ENCODE measurements at places on chromosomes 16 and 17.
A peak's percentile ranks its signal among the peaks of the same experiment; 100 is the strongest.

GRCh38 chr17:64155751-64156544 is 26.0 kb upstream of the ERN1 start:
- DNase-seq, result no peak

GRCh38 chr16:88662222-88662842 is 559 bp downstream of the MVD start:
- DNase-seq, result no peak

DNA sequence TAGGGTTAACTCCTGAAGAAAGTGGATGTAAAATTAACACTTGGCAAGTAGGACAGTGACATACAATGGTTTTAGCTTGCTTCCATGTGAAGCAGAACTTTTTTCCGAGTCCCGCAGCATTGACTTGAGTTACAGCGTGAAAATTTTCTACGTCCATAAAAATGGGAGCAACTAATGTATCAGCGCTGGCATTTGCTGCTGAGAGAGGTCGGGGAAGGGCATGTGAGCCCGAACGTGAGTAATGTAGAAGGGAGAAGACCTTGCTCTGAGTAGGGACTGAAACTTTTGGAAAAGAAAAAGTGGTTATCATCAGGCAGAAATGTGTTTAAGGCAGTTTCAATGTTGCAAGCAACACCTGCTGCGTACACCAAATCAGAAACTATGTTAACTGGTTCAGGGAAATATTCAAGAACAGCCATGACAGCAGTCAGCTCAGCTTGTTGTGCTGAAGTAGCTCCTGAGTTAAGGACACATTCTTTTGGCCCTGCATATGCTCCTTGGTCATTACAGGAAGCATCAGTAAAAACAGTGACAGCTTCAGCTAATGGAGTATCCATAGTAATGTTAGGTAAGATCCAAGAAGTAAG is 70.9 kb upstream of the ARL4D start:
- no peak for DNase-seq

GRCh38 chr17:7004398-7005253 is 7.8 kb upstream of the RNASEK start:
- DNase-seq, result peak; percentile 66

DNA sequence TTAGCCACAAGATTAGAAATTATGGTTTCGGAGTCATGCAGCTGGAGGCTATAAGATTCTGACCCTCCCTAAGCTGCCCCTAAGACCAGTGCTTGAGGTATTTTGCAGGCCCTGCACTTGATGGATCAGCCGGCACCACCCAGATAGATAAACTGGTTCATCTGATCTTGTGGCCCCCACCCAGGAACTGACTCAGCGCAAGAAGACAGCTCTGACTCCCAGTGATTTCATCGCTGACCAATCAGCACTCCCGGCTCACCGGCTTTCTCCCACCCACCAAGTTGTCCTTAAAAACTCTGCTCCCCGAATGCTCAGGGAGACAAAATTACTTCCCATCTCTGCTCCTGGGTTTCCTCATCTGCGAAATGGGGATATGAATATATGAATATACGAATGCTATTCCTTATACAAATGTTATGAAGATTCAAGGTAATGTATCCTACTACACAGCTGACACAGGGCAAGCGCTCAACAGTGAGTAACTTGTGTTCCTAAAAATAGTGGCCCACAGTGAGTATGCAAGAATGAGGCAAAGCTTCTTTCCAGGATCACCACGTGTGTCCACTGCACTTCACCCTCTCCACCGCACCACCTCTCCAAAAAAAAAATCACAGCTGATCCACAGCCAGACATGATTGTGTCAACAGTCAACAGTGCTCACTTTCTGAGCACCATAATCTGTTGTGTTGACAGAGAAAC is 33.3 kb upstream of the C16orf82 start:
- no peak for DNase-seq

DNA sequence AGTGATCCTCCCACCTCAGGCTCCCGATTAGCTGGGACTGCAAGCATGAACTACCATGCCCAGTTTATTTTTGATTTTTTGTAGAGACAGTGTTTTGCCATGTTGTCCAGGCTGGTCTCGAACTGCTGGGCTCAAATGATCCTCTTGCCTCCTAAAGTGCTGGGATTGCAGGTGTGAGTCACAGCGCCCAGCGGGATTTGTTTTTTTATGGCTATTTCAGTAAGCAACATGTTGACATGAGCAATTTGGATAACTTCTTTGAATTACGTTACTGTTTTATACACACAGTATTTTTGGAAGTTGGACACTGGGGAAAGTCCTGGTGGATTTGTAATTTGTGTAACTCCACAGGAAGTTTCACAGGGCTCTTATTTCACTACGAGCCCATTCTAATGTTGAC is 18.5 kb upstream of the RHOT1 start:
- DNase-seq, result no peak

DNA sequence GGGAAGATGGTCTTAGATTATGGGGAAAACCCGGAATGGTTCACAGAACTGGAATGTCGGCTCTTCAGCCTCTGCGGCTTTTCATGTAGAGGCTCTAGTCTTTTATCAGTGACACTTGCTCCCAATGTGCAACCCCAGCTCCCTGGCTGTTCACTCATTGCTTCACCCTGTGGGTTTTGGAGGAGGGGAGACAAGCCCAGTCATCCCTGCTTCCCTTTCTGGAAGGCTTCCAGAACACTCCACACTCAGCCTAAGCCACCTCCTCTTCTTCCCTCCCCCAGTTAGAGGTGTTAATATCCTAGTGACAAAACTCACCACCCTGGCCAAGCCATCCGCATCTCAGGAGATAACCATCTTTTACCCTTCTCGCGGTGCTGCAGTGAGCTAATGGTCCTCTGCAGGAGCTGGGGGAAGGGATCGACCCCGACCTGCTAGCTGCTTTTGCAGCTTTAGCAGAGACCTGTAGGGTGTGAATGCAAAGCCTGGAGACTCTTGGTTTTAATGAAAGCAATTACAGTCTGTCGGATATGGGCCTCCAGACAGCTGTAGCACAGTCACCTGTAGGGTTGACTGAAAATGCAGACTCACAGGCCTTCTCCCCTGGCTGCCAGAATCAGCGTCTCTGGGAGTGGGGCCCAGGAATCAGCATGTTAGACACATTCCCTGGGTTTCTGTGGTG is 24.3 kb upstream of the LASP1NB start:
- DNase-seq, result peak; percentile 100

DNA sequence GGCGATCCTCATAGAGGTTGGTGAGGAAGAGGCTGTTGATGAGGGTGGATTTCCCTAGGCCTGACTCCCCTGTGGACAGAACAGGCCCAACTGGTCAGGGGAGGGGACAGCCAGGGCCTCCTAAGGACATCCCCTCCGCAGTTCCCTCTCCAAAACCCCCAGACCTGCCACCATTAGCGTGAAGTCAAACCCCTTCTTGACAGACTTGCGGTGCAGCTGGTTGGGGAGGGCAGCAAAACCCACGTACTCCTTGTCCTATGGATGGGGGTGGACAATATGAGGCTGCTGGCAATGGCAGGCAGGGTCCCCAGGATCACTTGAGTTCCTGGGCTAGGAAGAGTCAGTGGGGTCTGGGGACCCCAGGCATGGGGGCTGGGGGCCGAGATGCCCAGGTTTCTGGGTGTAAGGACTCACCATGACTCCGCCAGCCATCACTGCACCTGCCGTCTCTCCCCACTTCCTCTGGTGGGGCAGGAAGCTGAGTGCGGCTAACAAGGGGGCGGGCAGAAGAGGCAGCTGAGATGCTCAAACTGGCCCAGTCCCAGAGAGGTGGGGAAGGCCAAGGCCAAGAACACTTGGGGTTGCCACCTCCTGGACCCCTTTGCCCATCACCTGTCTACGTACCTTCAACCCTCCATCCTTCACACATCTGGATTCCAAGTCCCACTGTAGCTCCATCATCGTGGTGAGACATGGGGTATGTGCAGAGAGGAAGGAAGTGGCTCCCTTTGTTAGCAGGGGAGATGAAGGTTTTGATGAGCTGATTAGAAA is at the start of gene SEPTIN1:
TSS of gene SEPTIN1 (minus strand) at position 451 of the 771 bp plus-strand sequence. CDS start at position 432, 19 bp downstream.
- DNase-seq, result no peak

- DNase-seq, result no peak
These were observed 26.7 kb upstream of the GPATCH8 start for GRCh38 chr17:44529864-44530263.

- no peak for DNase-seq
These were observed 209.2 kb downstream of the FOXL1 start for GRCh38 chr16:86787538-86787937.

- DNase-seq, result no peak
These were observed 1.1 kb upstream of the GNA13 start for GRCh38 chr17:65057531-65058090.

GRCh38 chr17:32960815-32961214 is 30.8 kb upstream of the SPACA3 start:
- DNase-seq, result peak; percentile 32

GRCh38 chr17:63279498-63280230 is 166.4 kb downstream of the CYB561 start:
- DNase-seq, result peak; percentile 87

GRCh38 chr17:17947966-17948365 is 24.2 kb downstream of the TOM1L2 start:
- peak; percentile 64 for DNase-seq

GRCh38 chr17:69523244-69523861 is 108.9 kb downstream of the MAP2K6 start:
- peak; percentile 49 for DNase-seq

GRCh38 chr16:27239906-27240655 is 28.5 kb downstream of the NSMCE1 start:
- DNase-seq, result no peak

GRCh38 chr17:59464246-59464645 is 101.2 kb upstream of the DHX40 start:
- no peak for DNase-seq

DNA sequence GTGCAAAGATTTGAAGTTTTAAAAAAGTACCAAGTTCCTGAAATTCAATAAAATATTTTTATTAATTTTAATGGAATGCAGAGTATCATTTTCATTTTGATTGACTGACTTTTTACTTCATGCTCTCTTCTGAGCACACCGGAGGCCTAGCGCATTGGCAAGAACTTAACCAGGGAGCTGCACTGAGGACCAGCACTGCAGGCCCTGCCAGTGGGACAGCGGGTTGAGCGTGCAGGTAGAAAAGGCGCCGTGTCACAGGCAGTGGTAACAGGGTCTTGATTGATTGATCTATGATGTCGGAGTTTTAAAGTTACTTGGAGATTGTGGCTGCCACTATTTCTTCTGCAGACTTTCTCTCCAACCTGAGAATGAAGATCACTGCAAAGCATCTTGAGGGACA is 43.7 kb downstream of the WDR45B start:
- DNase-seq, result no peak

DNA sequence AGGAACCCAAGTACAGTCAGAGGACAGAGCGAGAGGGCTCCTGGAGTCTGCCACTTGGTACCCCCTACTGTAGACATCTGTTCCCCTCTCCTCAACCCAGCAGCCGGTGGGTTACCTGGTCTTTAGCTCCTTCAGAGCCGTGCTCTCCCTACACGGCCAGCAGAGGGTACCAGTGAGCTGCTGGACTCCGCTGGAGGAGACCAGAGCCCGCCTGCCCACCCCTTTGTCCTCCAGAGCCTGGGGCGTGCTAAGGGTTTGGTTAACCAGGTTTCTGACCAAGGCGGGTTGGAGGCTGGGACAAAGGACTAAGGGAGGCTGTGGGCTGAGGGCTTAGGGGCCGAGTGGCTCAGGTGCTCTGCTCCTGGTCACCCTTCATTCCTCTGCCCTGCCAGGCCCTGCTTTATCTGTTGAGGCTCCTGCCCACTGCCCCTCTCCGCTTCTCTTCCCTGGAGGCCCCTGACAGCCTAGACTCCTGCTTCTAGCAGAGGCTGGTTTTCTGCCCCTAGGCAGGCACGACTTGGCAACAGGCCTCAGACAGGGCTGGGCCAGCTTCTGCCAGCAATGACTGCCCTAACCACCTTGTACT is 2.7 kb upstream of the HSD11B2 start:
- DNase-seq, result peak; percentile 47

GRCh38 chr17:4420692-4421131 is 13.0 kb upstream of the SPNS3 start:
- DNase-seq, result peak; percentile 52

- DNase-seq, result no peak
These were observed 2.5 kb downstream of the KNOP1 start for GRCh38 chr16:19715566-19715965.

DNA sequence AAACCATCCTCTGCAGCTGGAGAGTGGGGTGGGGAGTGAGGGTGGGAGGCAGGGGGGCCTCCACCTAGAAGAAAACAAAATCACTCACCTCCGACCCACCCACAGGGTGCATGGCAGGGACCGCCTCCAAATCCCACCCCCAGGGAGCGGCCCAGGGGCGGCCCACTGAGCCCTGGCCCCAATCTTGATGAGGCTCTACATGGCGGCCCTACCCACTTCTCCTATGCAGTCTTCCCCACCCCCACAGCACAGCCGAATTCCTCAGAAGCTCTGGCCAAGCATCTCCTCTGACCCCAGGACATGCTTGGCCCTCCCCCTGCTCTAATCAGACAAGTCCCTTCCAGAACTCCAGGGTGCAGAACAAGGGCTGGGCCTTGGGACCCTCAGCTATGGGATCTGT is 18.2 kb upstream of the FASN start:
- DNase-seq, result no peak

GRCh38 chr17:1762233-1762900 is 507 bp downstream of the SERPINF1 start:
- DNase-seq, result peak; percentile 37

- DNase-seq, result no peak
These were observed 330.1 kb downstream of the CNTNAP4 start for GRCh38 chr16:76607317-76607716.

DNA sequence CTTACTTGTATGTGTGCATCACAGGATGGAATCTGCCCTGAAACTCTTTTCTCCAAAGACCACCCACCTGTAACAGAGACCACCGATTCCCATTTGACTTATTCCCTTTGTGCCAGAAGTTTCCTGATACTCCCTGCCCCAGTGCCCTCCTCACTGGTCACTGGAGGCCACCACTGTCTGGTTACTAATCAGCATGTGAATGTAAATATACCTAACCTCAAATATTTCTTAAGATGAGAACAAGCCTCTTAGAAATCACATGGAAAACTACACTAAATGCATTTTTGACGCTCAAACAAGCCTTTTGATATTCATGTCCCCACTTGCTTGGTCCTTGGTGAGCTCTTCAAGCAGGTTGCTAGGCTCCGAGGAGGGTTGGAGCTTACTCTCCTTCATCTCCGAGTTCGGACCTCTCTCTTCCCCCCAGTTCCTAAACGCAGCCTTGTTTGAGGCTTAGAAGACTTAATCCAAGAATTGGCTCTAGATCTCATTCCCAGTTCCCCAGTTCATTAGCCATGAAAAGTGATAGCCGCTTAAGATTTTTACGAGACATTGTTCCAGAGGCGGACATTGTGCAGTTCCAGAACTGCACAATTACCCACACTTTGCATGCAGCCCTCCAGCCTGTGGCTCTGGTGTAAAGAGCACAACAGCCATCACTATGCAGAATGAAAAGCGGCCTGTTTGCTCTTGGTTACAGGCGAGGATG is 579.2 kb upstream of the PSMD7 start:
- no peak for DNase-seq

DNA sequence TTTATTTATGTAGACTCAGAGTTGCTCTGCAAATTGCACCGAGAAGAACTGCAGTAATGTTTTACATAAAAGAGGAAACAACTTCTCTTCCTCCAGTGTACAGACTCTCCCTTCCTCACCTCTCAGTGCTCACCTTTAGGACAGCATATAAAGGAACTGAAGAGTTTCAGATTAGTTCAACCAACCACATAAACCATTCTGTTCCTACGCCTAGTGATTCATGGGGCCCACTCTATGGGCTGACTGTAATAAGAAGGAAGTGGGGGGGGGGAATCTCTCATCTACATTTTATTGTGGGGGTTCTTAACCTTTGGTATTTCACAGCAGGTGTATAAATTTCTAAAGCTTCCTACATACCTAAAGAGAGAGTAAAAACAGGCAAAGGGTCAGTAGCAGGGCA is 18.3 kb downstream of the ZSWIM7 start:
- no peak for DNase-seq
